ENCODE measurements at places on chromosomes 16 and 17.

GRCh38 chr17:11561281-11561680 lies 37.0 kb upstream of the DNAH9 start:
- no peak for DNase-seq

DNA sequence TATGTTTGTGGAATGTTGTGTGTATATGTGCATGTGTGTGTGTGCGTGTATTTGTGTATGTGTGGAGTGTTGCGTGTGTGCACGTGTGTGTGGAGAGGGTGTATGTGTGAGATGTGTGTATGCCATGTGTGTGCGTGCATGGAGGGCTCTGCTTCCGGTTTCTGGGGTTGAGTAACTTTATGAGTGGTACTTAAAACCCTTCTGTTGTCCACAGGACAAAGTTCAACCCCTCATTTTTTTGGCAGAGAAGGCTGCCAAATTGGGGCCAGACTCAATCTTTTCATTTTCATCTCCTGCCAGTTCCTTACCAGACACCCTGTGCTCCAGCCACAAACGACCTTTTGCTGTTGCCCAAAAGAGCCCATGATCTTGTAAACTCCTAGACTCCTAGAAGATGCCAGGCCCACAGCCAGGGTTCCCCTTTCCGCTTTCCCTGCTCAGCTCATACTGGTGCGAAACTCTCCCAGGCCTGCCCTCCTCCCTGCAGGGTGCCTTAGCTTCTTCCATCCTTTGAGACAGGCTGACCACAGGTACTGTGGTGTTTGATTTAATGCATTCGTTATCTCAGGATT lies 100.2 kb downstream of the CMIP start:
- DNase-seq = no peak

DNA sequence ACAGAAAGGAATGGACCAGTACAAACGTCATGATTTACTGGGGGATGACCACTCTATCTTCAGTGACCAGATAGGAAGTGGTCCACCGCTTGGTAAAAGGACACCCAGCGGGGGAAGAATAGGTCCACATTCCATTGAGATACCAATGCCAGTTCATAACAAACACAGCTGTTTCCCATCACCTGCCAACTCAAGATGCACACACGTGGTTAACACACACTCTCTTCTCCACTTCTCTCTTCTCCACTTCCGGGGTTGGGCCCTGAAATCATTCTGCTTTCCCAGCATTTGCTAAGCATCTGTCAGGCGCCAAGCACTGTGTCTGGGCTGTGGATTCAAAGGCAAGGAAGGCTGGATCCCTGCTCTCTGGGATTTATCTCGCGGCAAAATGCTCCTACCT lies 175.5 kb downstream of the SLC39A11 start:
- no peak for DNase-seq

DNA sequence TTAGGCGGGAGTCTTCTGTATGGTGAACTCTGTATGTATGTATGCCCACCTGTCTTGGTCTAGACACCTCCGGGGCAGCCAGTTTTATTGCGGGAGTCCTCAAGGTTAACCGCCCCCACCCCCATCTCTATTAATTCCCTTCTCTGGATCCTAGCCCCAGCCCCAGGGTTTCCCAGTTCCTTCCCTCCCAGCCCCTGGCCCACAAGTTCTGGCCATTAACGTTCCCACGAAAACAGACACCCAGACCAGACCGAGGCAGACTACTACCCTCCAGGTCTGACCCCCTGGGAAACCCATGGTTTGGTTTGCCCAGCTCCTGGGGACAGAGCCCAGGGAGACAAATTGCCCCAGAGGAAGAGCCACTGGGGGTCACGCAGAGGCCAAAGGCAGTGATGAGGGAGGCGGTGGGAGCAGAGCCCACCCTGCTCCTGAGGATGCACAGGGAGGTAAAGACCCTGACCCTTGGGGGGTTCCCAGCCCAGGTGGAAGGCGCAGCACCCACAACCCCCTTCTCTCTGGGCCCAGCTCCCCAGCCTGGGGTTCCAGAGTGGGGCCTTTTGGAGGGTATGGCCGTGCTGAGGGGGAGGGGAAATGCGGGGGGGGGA lies 8.5 kb downstream of the TBKBP1 start:
- DNase-seq = no peak

- DNase-seq = no peak
These were observed 24.8 kb downstream of the LMF1 start for GRCh38 chr16:946048-946395.

DNA sequence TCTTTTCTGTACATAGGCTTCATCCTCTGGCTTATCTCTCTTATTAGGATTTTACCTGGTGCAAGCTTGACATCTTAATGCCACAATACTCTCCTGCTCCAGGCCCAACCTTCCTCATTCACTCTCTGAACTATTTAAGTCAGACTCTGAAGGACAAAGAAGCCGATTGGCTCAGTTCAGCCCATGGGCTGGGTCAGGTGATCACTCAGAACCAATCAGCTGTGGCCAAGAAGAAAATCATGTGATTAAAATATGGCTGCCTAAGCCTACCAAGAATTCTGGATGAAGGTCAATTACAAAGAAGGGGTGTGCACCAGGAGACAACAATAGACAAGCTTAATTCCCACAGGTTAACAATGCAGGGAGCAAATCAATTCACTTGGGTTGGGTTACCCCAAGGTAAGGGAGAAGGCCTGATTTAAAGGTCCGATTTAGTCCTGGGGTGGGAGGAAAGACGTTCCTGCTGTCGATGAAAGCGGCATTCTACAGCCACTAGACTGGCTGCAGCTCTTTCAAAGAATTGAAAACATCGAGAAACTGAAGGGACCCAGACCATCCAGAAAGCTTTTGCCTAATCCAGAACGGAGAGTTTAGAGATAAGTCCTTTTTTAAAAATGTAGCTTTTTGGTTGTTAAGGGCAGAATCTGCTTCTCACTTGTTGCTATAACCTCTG lies 42.9 kb upstream of the NFAT5 start:
- DNase-seq = no peak

DNA sequence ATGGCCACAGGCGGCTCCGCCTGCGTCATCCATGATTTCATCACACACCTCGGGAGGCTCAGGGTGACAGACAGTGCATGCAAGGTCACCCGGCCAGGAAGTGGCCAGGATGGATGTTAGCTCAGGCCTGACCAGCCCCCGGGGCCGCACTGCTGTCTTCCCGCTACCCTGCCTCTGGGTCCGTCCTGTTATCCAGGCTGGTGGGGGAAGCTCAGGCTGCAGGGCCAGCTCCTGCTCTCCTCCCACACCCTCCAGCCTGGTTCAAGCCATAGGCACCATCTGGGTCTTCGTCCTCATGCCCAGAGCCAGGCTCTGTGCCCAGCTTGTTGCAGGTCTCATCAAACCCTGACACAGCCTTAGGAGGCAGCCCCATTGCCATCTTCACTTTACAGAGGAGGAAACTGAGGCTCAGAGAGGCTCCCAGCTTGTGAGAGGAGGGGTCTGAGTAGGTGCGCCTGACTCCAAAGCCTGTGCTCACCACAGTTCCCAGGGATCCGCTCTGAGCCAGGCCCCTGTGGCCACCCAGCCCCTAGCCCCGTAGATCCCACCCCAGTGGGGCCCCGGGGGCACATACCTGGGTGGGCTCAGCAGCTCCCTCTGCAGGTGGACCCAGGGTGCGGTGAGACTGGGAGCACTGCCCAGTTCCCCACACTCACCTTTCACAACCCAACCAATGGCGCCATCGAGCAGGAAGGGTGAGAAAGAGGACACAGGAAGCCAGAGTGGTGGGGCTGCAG lies 412 bp upstream of the ADGRG3 start:
- no peak for DNase-seq

All from effector memory CD8-positive, alpha-beta T cell (primary cell).